ENCODE measurements at places on chromosomes 2 and 18. TPM values are rescaled to one million over a fixed set of nuclear protein-coding genes. Genes with fewer than 3 reads are reported as not detected.

The TFCP2L1 gene
- under 0.01 TPM for total RNA-seq

The ABCG5 gene
- total RNA-seq = not detected

DNA sequence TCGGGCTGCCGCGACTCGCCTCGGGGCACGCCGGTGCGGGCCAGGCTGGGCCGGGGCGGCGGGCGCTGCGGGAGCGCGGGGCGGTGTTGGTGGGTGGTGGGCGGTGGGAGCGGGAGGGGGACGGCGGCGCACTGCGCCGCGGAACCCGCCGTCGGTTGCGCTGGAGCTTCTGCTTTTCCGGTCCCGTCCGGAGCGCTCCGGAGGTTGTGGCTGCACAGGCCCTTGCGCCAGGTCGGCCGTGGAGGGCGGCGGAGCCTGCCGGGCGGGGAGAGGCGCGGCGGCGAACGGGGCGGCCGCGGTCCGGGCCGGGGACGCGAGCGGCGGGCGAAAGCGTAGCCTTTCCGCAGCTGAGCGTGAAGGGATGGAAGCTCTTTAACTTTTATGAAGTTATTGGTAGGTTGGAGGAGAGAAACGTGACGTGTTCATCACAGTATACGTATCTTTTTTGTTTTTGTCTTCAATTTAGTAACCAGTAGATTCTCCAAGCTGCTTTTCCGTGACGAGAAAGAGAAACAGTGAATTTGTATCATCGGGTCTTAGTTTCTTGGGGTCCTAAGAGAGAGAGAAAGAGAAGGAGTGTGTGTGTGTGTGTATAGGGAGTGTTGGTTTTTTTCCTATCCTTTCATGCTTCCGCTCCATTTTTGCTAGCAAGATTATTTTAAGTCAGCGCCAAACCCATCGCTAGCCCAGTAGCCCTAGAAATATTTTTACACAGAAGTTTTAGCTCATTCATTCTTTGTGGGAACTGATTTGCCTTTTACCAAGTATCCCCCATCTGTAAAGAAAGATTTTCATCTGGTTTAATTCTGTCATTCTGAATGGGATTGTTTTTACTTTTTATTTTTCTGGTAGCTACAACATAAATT, 535 bp downstream of the ATG4B start:
- no peak for DNase-seq
- H3K4me3 ChIP-seq = peak overlapping the region; percentile 80
- no peaks in the 10 kb centered on the region for H3K27me3 ChIP-seq
- peak overlapping the region; percentile 98 for H3K27ac ChIP-seq
- no peaks in the 10 kb centered on the region for H3K36me3 ChIP-seq

DNA sequence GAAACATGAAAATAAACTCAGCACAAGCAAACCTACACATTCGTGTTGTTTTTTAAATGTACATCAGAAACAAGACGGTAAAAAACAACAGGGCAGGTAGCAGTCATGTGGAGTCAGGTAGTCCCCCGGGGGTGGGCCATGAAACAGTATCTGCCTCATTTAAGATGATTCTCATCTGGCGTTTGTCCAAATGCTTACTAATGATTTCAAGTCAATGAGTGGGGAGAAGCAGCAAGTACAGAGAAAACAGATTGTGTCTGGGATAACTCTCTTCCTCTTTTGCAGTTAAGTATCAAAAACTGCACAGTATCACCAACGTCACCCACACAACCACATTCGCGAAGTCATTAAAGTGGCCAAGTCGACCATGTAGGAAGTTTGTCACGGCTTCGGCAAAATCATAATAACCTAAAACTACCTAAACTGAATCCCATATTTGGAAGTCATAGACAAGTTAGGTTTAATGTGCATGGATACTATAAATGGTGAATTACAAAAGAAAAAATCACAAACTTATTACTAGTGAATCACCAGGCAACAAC, 1.3 kb downstream of the LAPTM4A start:
- DNase-seq = no peak
- H3K4me3 ChIP-seq = peak overlapping the region; percentile 76
- no peaks in the 10 kb centered on the region for H3K27me3 ChIP-seq
- H3K36me3 ChIP-seq = no peaks in the 10 kb centered on the region
- H3K4me1 ChIP-seq = peaks cover 4% of the 10 kb centered on the region

GRCh38 chr2:88234760-88235159, 64.6 kb downstream of the THNSL2 start:
- no peak overlapping the region for H3K27ac ChIP-seq
- no peaks in the 10 kb centered on the region for H3K4me1 ChIP-seq
- DNase-seq = no peak
- H3K27me3 ChIP-seq = no peaks in the 10 kb centered on the region
- no peaks in the 10 kb centered on the region for H3K36me3 ChIP-seq

DNA sequence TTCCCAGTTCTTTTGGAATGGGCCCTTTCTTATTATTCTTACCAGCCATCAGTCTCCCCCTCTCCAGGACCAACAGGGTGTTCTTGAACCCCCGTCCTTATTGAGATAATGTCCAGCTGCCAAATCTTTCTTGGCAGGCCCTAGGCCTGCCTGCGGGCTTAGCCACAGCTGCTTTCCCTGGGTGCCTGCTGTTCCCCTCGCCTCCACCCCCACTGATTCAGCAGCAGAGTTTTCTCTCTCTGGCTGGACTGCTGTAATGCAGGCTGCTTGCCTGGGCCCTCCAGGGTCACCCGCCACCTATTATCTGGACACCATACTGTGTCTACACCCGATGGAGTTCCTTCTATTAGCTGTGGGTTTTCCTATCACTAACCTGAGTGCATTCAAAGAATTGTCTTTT, 395.4 kb upstream of the ATP5MC3 start:
- no peak overlapping the region for H3K4me3 ChIP-seq
- no peak for DNase-seq
- H3K36me3 ChIP-seq = no peaks in the 10 kb centered on the region
- H3K27me3 ChIP-seq = no peaks in the 10 kb centered on the region
- H3K27ac ChIP-seq = no peak overlapping the region

DNA sequence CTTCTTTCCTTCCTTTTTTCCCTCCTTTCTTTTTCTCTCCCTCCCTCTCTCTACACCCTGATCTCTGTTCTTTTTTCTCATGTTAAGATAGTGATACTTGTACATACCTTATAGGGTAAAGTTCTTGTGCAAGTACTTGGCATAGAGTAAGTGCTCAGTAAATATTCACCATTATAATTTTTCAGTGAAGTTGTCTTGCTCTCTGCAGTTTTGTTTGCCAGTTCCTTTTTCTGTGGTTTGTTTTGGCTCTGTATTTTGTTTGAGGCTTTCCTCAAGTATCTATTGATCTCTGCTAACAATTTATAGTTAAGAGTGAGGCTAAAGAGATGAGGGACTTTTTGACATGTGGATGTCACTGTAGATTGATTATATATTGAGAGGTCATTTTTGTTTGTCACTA, 48.0 kb downstream of the MTX2 start:
- DNase-seq = no peak
- no peak overlapping the region for H3K4me3 ChIP-seq
- no peaks in the 10 kb centered on the region for H3K4me1 ChIP-seq
- no peak overlapping the region for H3K27ac ChIP-seq

GRCh38 chr2:160803881-160804280, 310.3 kb upstream of the RBMS1 start:
- DNase-seq = no peak
- H3K4me3 ChIP-seq = no peak overlapping the region
- no peaks in the 10 kb centered on the region for H3K27me3 ChIP-seq
- no peaks in the 10 kb centered on the region for H3K36me3 ChIP-seq
- H3K4me1 ChIP-seq = no peaks in the 10 kb centered on the region
- H3K27ac ChIP-seq = no peak overlapping the region

DNA sequence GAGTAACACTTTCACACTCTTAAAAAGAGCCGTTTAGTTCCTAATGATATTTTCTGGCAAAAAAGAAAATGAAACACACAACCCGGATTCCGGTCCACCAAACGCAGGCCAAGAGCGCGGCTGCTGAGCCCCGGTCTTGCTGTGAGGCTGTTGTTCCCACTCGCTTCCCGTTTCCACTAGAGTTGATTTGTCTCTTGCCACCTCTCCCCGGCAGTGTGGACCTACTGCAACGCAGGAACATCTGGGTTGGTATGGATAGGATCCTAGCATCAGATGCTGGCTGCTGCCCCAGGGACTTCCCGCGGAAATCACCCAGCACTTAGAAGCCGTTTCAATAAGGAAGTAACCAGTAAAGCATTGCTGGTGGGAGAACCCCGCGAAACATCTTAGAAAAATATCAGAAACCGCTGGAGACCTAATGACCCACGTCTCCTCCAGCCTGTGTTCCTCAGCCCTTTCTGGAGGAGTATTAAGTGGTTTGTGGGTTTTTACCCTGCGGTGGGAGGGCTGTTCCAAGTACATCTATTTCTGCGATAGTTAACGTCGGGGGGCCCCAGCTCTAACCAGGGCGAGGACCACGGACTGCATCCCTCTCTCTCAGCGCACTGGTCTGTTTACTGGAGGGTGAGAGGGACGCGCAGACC, 939 bp downstream of the DOCK10 start:
- H3K4me1 ChIP-seq = no peaks in the 10 kb centered on the region
- no peaks in the 10 kb centered on the region for H3K27me3 ChIP-seq
- DNase-seq = no peak

DNA sequence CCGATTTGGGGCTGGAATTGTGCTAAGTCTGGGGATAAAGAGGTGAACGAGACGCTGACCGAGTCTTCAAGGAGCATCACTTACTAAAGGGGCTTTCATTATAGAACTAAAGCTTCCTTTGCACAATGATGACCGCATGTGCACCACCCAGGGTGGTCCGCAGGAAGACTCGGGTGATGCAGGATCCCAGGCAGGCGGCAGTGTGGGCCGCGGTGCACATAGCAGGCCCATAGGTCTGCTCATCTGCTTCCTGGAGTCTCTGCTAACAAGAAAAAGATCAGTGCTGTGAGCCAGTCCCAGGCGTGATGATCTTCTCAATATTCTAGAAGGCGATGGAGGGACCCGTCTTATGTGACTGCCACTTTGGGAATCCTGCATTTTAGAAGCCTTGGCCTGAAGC, 122.8 kb downstream of the PXDN start:
- no peak overlapping the region for H3K4me3 ChIP-seq
- no peak for DNase-seq
- no peak overlapping the region for H3K27ac ChIP-seq
- no peaks in the 10 kb centered on the region for H3K36me3 ChIP-seq
- no peaks in the 10 kb centered on the region for H3K4me1 ChIP-seq

DNA sequence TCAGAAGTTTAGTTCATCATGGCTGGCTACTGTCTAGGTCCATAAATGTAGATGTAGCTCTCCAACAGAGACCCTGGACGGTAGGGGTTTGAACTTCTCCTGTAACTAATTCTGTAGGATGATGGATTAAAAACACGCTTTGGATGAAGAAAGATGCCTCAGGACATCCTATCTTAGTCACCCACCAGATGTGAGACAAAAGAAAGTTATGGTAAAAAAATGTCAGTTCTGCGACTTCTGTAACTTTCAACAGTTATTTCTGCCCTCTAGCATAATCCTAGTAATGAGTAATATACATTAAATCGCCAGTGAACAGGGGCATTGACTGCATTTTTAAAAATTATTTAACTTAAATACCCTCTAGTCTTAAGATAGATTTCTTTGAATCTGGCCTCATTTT, 210.1 kb upstream of the LRATD1 start:
- no peak overlapping the region for H3K4me3 ChIP-seq
- no peak for DNase-seq
- no peak overlapping the region for H3K27ac ChIP-seq
- no peaks in the 10 kb centered on the region for H3K27me3 ChIP-seq
- no peaks in the 10 kb centered on the region for H3K36me3 ChIP-seq

The NAGK gene
- 62.2 TPM for total RNA-seq

DNA sequence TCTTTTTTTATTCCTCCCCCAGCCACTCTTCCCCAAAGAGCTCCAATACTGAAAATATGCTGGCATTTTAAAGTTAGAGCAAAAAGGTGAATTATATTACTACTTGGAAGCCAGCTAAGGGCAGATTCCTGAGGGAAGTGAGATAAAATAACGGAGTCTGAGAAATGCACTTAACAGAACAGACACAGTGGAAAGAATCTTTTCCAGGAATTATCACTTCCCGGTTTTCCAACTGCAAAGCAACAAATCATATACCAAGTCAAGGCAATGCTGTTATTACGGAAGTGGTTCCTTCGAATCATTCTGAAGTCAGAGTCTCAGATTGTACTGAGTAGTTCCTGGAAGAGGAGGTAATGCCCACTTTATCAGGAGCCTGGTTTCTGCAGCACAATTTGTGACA, 435.0 kb upstream of the SPRED2 start:
- no peak for DNase-seq
- H3K27ac ChIP-seq = no peak overlapping the region
- no peaks in the 10 kb centered on the region for H3K27me3 ChIP-seq

The IGFBP2 gene
- 78.2 TPM for total RNA-seq

- H3K27me3 ChIP-seq = no peaks in the 10 kb centered on the region
- no peak overlapping the region for H3K27ac ChIP-seq
- H3K36me3 ChIP-seq = no peaks in the 10 kb centered on the region
- no peaks in the 10 kb centered on the region for H3K4me1 ChIP-seq
- DNase-seq = no peak
Observed at GRCh38 chr2:137928547-137929518, 35.4 kb upstream of the HNMT start.

- H3K27me3 ChIP-seq = no peaks in the 10 kb centered on the region
- H3K4me1 ChIP-seq = no peaks in the 10 kb centered on the region
- no peak overlapping the region for H3K27ac ChIP-seq
- no peaks in the 10 kb centered on the region for H3K36me3 ChIP-seq
- DNase-seq = no peak
Observed at GRCh38 chr2:6909431-6910385, 7.5 kb upstream of the RNF144A start.

DNA sequence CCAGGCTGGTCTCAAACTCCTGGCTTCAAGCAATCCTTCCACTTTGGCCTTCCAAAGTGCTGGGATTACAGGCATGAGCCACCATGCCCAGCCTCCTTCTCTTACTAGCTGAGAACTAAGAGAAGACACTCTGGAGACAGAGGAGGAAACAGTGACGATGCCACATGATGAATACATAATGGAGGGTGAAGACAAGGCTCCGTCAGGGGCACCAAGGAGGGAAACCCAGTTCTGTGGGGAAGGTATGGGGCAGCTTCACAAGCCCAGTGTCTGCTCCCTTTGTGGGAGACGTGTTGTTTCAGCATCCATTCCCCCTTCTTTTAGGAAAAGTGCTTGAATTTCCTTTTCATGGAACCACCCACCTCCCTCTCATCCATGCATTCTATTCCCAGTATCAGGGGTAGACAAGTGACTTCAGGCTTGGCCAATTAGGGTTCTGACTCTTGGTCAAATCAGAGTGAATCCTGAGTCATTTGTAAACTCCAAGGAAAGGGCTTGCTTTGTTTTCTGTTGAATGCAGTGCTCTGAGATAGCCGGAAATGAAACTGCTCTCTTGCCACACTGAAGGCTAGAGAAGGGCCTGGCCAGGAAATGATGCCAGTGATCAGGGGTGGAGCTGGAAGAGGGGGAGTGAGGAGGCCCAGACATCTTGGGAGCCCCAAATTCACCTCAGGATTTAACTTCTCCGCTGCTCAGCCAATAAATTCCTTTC, 23.7 kb downstream of the TMEM127 start:
- no peaks in the 10 kb centered on the region for H3K4me1 ChIP-seq
- no peak overlapping the region for H3K4me3 ChIP-seq
- DNase-seq = no peak
- H3K36me3 ChIP-seq = no peaks in the 10 kb centered on the region

- H3K4me3 ChIP-seq = no peak overlapping the region
- H3K4me1 ChIP-seq = no peaks in the 10 kb centered on the region
- no peaks in the 10 kb centered on the region for H3K27me3 ChIP-seq
- no peak overlapping the region for H3K27ac ChIP-seq
- no peak for DNase-seq
Observed at GRCh38 chr2:187748958-187749357, 194.7 kb upstream of the TFPI start.

The NPPC gene
- not detected for total RNA-seq

The CRYGD gene
- not detected for total RNA-seq
